Tibial nerve (tissue), 4 donors: ENCODE measurements at places on chromosomes 5 and 9.

DNA sequence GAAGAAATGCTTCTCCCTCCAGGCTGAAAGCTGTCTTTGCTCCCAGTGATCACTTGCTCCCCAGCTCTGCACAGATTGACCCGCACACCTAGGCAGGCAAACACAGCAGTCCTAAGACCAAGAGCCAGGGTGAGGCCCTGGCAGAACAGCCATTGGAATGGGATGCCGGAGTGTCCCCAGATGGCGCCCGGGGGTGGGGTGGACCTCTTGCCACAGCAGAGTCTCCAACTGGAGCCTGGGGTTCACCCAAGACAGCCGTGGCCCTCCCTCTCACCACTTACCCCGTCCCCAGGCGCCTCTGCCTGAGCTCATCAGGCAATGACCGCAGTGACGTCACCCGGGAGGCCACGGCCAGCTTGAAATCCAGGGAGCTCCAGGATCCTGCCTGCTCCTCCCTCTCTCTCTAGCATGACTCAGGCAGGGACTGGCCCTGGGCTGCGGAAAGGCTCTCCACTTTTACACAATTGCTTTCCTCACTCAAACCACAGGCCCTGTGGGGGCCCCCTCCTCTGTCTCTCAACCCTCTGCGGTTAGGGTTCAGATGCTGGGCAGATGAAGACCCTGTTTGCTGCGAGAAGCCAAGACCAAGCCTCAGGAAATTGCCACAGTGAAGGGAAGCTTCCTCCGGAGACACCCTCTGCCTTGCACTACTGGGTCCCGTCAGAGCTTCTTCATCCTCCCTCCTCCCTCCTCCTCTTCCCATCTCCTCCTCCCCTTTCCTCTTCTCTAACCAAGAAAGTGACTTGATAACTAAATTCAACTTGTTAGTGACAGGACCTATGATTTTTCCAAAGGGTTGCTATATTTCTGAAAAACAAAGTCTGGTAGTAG lies 24.3 kb upstream of the PTGES start:
- DNase-seq, result peak; percentile 97

DNA sequence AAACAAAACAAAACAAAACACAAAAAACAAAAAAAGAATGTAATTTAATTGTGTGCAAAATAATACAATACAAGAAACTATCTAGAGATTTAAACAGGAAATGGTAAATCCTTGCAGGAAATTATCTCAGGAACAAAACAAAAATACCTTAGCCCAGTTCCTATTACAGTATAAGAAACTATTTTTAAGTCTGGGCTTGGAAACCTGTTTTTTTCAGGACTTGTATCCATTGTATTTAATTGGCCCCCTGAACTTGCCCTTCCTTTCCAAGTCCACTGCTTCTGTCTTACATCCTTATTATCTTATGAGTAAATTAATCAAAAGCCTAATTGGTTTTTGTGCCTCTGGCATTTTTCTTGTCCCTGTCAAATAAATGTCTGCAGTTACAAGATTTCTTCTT lies 48.5 kb downstream of the ST8SIA4 start:
- no peak for DNase-seq

DNA sequence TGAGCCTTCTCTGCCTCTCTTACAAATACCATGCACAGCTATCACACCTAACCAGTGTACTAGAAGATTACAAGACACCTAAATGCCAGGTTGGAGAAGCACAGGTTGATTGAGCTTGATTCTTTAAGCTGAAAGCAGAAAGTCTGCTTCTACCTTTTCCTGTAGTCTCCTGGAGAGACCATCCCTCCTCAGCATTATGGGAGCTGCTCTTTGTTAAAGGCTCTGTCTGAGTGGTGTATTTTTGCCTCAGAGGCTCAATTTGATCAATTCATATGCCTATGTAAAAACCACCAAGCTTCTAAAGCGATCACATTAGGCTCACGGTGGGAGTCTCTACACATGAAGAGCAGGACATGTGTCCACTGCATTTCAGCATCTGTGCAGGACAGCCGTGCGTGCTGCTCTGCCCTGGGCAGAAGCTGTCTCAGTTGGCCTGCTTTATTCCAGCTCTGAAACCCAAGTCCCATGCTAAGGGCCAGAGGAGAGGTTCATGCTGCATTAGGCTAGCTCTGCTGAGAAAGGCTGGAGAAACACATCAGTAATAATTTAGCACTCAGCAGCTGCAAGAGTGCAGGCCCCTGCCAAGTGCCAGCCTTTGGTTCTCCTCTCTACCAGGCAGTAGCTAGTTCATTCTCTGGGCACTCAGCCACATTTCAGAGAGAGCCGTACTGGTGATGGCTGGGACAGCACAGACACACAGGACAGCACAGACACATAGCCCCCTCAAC lies 41.7 kb downstream of the TMEM167A start:
- no peak for DNase-seq

DNA sequence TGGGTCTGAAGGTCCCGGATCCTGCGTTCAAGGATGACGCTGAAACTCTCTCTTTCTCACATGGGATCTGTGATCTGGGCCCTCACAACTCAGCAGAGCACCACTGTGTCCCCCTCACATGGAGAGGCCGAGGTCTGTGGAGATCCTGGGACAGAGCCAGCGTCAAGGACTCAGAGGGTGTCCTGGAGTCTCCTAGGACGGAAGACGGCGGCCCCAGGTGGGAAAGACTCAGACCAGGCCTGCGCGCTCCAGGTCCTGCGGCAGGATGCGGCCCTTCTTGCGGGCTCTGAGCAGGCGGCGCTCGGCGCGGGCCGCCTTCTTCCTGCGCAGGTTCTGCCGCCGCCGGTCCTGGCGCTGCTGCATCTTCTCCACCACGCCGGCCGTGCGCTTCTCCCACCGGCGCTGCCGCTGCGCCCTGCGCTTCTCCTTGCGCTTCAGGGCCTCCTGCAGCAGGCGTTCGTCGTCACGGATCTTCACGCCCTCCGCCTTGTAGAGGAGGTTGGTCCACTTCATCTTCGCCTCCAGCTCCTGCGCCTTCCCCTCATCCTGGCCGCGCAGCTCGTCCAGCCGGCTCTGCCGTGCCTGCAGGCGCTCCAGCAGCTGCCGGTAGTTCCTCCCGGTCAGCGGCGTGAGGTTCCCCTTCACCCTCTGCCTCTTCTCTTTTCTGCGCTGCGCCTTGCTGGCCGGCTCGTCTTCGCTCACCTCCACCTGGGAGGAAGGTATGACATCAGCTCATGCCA lies 4.2 kb downstream of the SURF6 start:
- DNase-seq, result no peak

- no peak for DNase-seq
Measured at GRCh38 chr5:148186248-148187003, 16.4 kb upstream of the SPINK6 start.

GRCh38 chr5:152349683-152350526 lies 55.2 kb downstream of the NMUR2 start:
- DNase-seq, result no peak

DNA sequence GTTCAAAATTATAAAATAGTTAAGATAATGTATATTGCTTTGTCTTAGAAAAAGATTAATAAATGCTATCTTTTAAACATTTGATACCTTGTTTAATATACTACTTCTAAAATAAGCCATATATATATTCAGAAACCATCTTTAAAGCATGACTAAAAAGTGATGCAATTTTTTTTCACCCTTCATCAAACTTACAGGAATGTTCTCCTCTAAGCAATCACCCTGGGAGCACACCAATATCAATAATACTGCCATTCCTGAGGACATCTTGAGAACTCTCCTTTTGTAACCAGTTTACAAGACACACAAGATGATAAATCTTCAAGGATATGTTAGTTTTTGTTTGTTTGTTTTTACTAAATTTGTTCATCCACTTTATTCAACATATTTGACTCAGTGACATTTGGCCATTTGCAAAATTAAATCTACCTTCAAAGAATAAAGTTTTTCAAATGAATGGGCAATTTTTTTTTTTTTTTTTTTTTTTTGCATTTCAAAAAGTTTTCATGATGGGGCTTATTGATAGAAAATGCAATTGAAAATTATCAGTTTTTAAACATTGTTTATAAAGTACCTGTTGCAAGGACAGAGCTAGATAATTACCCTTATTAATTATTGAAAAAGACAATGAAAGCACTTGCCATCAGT lies 17.2 kb downstream of the FOXD1 start:
- no peak for DNase-seq

GRCh38 chr9:123679330-123679987 lies 250.5 kb downstream of the DENND1A start:
- DNase-seq, result no peak

GRCh38 chr9:131748411-131748955 lies 8.6 kb upstream of the RAPGEF1 start:
- no peak for DNase-seq

GRCh38 chr9:113577525-113578261 lies 114.2 kb downstream of the RGS3 start:
- DNase-seq, result no peak

- no peak for DNase-seq
Measured at GRCh38 chr9:86304236-86304730, 21.9 kb upstream of the ISCA1 start.

- no peak for DNase-seq
Measured at GRCh38 chr5:138536665-138537315, 6.2 kb downstream of the ETF1 start.

DNA sequence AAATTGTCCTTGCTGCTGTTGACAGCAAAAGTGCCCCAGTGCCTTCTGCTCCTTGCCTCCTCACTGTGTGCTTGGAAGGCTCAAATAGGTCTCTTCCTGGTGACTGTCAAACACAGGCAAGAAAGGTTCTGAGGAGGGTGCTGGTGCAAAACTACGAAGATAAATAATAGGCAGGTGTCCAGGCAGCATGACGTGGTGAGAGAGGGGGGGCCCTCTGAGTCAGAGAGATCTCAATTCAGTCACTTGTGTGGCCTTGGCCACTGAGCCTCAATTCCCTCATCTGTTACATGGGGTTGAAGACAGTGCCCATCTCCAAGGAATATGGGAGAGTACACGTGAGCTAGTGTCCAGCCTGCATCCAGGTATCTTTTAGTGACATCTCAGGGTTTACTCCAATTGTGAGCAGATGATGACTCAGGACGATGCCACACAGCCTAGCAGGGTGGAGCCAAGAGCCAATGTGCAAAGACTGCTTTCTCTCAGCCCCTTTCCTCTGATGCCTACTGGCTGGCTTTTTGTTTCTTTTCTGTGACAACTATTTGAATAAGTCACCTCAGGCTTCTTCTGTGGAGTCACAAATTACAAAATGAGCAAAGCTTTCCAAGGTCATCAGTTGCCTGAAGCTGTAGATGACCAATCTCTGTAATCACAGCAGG lies 29.7 kb upstream of the SMIM32 start:
- no peak for DNase-seq

DNA sequence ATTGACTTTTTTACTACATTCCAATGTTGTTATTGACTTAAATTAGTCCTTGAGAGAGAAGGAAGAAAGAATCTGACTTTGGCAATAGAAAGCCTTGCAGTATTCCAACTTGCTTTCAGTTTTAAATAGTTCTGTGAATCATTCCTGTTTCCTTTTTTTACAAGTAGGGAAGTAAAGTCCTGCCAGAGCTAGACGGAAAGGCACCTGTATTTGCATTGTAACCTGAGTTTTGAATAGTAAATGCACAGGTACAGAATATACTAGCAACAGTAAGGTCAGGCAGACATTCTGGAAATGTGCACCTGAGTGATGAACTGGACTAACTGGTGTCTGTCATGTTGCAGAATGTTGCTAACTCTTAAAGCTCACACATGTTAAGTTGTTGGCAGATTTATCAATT lies 100.9 kb downstream of the PRKACG start:
- DNase-seq, result no peak

DNA sequence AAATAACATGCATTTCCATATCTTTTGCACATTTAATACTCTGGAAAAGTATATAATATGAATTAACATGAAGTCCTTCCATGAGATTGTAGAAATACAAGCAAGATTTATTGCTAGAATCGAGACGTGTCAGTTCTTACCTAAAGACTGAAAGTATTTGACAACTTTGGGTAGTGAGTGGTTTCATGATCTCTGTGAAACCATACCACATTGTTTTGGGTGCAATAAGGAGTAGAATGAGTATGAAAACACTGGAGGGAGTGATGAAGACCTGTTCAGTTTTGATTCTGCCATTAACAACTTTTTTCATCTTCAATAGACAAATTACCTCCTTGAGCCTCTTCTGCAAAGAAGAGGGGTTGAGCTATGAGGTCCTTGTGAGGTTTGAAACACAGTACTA lies 133.7 kb downstream of the NUDT12 start:
- no peak for DNase-seq

DNA sequence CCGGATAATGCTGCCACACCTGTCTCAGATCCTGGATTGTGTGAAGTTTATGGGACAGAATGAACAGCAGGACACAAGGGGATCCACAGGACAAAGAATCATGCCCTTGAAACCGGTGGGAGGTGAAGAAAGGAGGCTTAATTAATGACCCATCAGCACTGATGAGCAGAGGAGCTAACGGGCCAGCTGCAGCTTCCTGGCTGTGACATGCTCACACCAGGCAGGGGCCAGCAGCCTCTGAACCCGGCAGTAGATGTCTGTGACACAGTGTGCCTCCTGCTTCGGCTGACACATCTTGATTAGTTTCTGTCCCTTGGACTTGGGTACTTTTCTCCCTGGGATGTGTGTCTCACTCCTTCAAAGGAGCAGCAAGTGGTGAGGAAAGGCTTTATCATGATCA lies 328.8 kb upstream of the BRINP1 start:
- no peak for DNase-seq

GRCh38 chr9:130542038-130542437 lies 37.3 kb upstream of the FUBP3 start:
- no peak for DNase-seq

GRCh38 chr9:87725356-87725899 lies 491 bp upstream of the CTSL start:
- DNase-seq, result peak; percentile 45

GRCh38 chr9:128341435-128341849 lies 1.1 kb downstream of the SLC27A4 start:
- peak; percentile 65 for DNase-seq

DNA sequence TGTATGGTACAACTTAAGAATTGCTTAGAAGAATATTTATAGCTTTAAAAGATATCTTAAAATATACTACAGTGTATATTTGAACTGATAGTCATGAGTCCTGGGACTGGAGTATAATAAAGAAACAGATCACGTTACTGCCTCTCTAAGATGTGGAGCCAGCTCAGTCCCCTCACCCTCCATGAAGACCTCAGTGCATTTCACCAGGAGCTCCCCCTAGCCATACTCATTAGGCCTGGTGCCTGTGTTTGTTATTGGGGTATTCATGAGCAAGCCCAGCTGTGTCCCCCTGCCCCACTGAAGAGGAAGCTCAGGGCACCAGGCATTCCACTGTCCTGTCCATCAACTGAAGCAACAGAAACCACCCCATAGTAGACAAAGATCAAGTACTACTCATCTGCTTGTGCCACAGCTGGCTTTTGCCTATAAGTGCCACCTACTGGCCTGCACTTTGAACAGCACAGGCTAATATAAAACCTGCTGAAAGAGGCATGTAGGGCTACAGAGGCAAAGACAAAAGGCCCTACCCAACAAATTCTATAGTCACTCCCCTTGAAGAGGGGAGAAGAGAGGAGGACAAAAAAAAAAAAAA lies 850.2 kb upstream of the NUDT12 start:
- no peak for DNase-seq
